Psoas muscle (tissue), 8 donors: ENCODE measurements at places on chromosomes 13 and 19. TPM values are rescaled to one million over a fixed set of nuclear protein-coding genes. Genes with fewer than 3 reads are reported as not detected.

DNA sequence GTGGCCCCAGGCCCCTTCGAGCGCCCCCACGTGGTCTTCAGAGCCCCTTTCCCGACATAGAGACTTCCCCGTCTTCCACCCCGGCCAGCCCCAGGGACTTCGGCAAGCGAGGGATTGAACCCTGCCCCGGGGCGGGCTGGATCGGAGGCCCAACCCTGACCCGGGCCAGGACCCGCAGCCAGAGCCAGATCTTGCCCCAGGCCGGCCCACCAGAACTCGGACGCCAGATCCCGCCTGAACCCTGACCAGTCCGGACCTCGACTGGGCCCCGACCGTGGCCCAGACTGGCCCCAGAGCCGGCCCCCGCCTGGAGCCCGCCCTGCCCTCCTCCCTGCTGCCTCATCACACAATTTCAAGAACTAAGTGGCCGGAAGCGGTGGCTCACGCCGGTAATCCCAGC is 253 bp upstream of the TPTE2 start:
- no peaks in the 10 kb centered on the region for H3K27me3 ChIP-seq
- DNase-seq, result no peak
- no peak overlapping the region for H3K4me3 ChIP-seq
- no peaks in the 10 kb centered on the region for H3K36me3 ChIP-seq
- H3K4me1 ChIP-seq, result no peaks in the 10 kb centered on the region
- H3K27ac ChIP-seq, result no peak overlapping the region

The C1QTNF9 gene
- 2.9 TPM for total RNA-seq

DNA sequence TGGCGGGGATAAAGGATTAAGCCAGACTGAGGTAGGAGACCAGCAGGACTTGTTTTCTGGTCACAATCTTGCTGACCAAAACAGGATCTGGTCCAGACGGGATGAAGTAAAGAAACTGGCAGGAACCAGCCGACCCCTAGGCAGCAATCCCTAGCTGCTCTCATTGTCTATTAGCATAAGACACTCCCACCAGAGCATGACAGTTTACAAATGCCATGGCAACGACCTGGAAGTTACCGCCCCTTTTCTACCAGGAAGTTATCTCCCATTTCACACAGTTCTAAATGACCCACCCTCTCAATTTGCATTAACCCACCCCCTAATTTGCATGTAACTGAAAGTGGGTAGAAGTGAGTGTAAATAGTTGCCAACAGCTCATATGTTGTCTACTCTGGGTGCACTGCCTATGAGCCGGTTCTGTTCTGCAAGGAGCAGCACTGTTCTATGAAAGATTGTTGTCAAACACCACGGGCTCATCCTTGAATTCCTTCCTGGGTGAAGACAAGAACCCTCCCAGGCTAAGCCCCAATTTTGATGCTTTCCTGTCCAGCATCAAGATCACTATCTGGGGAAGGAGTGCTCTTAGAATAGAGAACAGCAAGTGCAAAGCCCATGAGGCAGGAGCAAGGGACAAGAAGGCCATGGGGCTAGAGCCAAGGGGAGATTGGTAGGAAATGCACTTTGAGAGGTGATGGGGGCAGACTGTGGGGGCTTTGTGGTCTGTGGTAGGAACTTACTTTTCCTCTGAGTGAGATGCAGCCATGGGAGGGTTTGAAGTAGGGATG is 13.9 kb upstream of the FBXO27 start:
- H3K27me3 ChIP-seq, result no peaks in the 10 kb centered on the region
- H3K4me3 ChIP-seq, result no peak overlapping the region
- H3K36me3 ChIP-seq, result no peaks in the 10 kb centered on the region

DNA sequence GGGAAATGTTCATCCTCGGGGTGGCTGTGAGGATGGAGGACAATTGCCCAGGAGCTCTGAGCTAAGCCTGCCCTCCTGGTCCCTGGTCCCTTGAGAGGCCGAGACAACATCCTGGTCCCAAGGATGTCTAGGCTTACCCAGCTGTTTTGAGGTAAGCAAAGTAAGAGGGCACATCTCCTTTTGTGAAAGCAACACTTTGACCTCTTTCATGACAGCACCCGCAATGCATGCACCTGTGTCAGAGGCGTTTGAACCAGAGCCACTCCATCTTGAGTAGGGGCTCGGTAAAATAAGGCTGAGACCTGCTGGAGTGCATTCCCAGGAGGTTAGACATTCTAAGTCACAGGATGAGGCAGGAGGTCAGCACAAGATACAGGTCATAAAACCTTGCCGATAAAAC is 43.1 kb upstream of the ANKRD10 start:
- no peaks in the 10 kb centered on the region for H3K36me3 ChIP-seq
- no peaks in the 10 kb centered on the region for H3K27me3 ChIP-seq
- no peak overlapping the region for H3K4me3 ChIP-seq
- H3K27ac ChIP-seq, result no peak overlapping the region
- DNase-seq, result no peak

The ZNF560 gene
- not detected for total RNA-seq

DNA sequence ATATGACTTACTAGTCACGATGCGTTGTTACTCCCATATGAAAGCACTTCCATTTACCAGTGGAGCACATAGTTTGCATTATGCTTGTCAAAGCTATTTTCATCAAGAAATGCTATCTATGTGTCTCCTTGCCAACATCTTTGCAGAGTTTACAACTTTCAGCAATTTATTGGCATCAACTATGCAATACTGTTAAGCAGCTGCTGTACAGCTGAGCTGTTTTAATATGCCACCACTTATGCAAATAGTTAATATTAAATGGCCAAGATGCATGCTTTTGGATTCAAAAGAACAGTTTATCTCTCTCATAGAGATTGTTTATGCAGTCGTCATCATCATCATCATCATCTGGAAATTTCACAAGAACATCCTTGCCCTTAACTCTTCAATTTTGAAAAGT is 67.9 kb upstream of the KLF5 start:
- DNase-seq, result no peak
- no peak overlapping the region for H3K4me3 ChIP-seq
- no peaks in the 10 kb centered on the region for H3K27me3 ChIP-seq
- no peak overlapping the region for H3K27ac ChIP-seq
- H3K4me1 ChIP-seq, result no peaks in the 10 kb centered on the region

- no peaks in the 10 kb centered on the region for H3K36me3 ChIP-seq
- H3K4me3 ChIP-seq, result no peak overlapping the region
- DNase-seq, result no peak
- H3K27ac ChIP-seq, result no peak overlapping the region
- H3K27me3 ChIP-seq, result no peaks in the 10 kb centered on the region
These were observed 4.6 kb downstream of the FUT5 start for GRCh38 chr19:5865772-5866171.

DNA sequence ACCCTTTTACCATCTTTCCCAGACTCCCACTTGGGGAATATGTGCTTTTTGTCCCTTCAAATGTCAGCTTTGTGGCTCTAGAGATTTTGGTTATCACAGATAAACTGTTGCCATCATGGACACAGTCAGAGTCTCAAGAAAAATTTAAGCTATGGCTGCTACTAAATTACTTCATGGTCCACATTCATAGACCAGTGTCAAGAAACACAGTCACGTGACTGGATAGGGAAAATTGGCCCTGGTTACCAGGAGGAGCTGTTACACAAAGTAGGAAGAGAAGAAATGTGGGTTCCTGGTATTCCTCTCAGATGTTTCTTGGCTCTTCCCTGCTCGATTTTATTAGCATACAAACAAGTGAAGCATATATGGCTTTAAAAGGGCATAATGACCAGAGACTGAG is 348.9 kb downstream of the NDFIP2 start:
- no peaks in the 10 kb centered on the region for H3K36me3 ChIP-seq
- H3K27me3 ChIP-seq, result no peaks in the 10 kb centered on the region
- H3K4me1 ChIP-seq, result no peaks in the 10 kb centered on the region

DNA sequence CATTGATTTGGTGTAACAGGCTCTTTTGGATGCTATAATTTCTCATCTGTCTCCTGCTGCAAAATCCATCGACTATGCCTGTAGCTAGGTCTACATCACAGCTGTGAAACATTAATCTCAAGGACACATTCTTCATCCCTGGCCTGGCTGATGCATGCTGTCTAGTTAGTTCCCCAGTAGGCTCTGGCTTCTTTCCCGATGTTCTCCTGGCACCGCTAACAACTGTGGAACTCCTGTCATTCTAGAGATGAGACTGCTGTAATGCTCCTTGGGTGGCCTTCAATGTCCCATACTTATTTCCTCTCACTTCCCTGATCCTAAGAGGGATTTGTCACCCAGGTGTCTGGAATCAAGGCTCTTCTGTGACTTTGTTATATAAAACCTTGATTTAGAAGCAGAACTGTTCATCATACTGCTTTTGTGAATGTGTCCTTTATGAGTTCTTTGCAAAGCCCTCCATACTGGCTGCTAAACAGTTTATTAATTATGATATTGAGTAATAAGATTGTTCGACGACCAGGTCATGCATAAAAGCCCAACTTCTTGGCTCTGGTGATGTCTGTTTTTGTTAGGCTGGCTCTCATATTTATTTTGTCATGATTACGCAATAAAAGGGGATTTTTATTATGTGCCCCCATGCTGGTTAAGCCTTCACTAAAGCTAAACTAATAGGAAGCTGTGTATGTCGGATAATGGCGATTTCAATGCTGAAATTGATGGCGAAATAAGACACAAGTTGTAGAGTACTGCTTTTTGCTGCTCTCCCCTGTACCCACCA is 227.5 kb downstream of the DCT start:
- H3K36me3 ChIP-seq, result no peaks in the 10 kb centered on the region
- H3K27me3 ChIP-seq, result no peaks in the 10 kb centered on the region
- no peaks in the 10 kb centered on the region for H3K4me1 ChIP-seq
- DNase-seq, result peak; percentile 59
- no peak overlapping the region for H3K4me3 ChIP-seq
- no peak overlapping the region for H3K27ac ChIP-seq

GRCh38 chr13:97266332-97266731 is 44.2 kb downstream of the MBNL2 start:
- no peaks in the 10 kb centered on the region for H3K36me3 ChIP-seq
- no peak overlapping the region for H3K4me3 ChIP-seq
- no peaks in the 10 kb centered on the region for H3K27me3 ChIP-seq
- peaks cover 67% of the 10 kb centered on the region for H3K4me1 ChIP-seq
- no peak overlapping the region for H3K27ac ChIP-seq

DNA sequence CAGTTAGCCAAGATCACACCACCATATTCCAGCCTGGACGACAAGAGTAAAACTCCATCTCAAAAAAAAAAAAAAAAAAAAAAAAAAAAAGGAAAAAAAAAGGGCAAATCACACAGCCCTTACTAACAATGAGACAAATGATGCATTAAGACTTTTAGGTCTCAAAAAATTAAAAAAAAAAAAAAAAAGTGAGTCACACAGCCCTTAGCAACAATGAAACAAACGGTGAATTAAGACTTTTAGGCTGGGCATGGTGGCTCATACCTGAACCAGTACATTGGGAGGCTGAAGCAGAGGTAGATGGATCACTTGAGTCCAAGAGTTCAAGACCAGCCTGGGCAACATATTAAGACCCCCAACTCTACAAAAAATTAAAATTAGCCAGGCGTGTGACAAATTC is 32.4 kb upstream of the EIF3G start:
- no peak overlapping the region for H3K4me3 ChIP-seq
- DNase-seq, result no peak
- peaks cover 4% of the 10 kb centered on the region for H3K36me3 ChIP-seq
- H3K27ac ChIP-seq, result no peak overlapping the region

The CRB3 gene
- total RNA-seq, result not detected

The GPC5 gene
- not detected for total RNA-seq

DNA sequence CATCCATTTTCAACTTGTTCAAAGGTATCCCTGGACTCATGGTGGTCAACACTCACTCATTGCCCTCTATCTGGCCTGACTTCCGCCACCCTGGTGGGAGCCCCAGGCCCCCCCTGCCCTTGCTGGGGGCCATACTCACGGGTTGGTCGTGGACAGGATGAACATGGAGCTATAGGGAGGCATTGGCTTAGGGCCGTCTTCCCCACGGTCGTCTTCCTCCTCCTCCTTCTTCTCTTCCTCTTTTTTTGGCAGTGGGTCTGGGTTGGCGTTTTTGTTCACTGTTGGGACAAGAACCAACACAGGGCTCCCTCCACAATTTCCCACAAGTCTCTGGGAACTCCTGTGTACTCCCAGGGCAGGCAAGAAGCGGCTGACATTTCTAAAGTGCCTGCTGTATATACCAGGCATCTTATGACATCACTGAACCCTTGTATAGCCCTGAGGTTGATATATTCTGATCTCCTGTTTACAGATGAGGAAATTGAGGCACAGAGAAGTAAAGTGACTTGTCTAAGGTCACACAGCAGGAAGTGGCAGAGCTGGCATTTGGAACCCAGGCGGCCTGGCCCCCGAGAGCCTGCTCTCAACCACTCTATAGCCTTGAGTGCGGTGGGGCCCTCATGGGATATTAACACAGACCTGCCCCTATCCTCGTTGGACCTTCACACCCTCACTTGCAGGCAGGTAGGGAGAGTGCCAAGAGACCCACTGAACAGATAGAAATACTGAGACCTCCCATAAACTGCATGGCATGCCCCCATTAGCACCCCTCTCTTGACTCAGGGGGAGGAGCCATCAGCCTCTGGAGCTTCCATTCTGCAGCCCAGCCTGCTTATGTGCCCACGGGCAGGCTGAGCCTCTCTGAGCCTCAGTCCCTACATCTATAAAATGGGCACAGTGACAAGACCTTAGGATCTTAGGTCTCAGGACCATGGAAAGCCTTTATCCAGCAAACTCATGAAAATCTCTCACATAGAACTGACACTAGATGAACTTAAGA is 135.0 kb downstream of the IER2 start:
- H3K36me3 ChIP-seq, result no peaks in the 10 kb centered on the region
- no peaks in the 10 kb centered on the region for H3K27me3 ChIP-seq
- DNase-seq, result no peak
- no peak overlapping the region for H3K4me3 ChIP-seq
- H3K4me1 ChIP-seq, result no peaks in the 10 kb centered on the region
- no peak overlapping the region for H3K27ac ChIP-seq

The KLHL1 gene
- not detected for total RNA-seq

DNA sequence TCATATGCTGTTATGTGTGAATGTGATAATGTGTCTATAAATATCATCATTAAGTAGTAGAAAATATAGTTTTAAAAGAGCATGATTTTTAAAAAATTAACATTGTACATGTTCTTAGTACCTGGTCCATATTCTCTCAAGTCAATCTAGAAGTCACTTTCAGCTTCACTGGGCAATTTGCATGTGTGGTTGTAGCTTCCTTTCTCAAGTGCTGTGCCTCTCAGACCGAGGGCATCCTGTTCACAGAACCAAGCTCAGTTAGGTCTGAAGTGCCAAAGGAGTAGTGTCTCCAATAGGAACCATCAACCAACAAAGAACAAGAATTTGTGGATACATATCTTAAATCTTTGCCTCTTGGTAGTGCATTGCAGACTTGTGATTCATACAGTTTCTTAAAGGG is 541.8 kb upstream of the SLC10A2 start:
- no peak overlapping the region for H3K4me3 ChIP-seq
- no peaks in the 10 kb centered on the region for H3K4me1 ChIP-seq
- H3K27ac ChIP-seq, result no peak overlapping the region
- DNase-seq, result no peak
- no peaks in the 10 kb centered on the region for H3K27me3 ChIP-seq

DNA sequence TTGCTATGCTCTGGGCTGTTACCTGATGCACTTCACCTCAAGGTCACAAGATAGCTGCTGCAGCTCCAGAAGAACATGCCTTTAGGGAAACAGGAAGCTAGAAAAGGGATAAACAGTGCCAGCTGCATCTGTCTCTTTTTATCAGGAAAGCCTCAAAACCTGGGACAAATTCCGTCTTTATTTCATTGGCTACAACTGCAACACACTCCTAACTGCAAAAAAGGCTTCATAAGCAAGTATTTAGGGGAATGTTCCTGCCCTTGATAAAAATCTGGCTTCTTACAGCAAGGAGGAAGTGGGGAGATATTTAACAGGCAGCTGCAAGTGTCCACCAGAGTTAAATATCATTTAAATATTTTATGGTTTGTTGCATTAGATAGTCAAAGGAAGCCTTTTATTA is 34.2 kb upstream of the SERTM1 start:
- no peak for DNase-seq
- no peak overlapping the region for H3K4me3 ChIP-seq
- no peaks in the 10 kb centered on the region for H3K36me3 ChIP-seq
